ENCODE measurements at places on chromosomes 11 and 22.
A peak's percentile ranks its signal among the peaks of the same experiment; 100 is the strongest.

DNA sequence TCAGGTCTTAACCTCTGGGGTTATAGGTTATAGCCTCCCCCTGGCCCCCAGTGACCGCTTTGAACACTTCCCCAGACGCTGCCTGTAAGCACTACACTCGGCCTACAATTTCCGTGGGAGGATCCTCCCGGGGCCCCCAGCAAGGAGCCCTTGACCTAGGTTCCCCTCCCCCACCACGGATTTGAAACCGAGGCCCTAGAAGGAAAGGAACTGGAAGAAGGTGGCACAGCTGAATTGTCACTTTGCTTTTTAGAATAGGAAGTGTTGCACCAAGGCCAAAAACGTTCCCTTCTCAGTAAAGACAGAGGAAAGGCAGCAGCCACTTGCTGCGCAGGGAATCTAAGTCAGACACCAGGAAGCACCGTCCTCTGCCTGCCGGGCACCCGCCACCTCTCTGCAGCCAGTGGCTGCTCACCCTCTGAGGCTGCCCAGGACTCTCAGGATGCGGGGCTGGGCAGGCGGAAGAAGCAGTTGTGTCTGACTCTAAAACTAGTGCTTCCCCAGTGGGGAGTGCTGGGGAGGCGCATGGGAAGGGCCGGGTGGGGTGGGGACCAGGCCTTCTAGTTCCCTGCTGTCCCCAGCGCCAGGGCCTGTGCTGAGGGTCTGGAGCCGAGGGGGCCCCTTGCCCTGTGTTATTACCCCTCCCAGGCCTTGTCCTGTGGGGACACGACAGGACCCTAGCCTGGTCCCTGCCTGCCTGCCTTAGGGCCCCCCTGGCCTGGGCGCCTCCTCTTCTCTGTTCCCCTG lies 7.9 kb upstream of the FLRT1 start:
- DNase-seq, result no peak

GRCh38 chr22:38740754-38741153 lies 15.0 kb downstream of the SUN2 start:
- DNase-seq, result no peak

DNA sequence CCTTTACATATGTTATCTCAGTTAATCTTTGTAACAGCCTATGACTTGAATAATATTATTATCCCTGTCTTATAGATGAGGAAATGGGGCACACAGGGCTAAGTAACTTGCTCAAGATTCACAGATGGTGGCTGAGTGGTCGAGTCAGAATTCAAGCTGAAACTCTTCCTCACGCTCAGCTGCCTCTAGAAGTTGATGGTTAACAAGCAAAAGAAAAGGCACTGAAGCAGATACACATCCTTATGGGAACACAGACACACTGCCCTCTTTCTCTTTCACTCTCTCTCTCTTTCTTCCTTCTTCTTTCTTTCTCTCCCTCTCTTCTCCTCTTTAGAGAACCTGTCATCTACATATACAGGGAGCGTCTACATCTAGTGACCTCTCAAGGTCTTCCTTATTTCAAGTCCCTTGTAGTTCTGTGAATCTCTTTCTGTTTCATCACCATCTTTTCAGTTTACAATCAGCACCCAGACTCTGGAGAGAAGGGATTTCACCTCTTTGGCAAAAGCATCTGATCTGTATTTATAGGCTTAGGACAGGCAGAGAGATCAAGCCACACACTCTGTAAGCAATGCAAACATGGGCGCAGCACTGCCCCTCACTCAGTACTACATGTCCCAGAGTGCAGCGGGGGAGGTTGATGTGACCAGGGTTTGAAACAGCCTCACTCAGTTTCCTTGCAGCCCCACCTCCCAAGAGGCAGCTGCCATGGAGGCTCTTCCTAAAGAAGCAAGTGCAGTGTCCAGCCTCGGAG lies 75.7 kb downstream of the GRAMD1B start:
- no peak for DNase-seq

DNA sequence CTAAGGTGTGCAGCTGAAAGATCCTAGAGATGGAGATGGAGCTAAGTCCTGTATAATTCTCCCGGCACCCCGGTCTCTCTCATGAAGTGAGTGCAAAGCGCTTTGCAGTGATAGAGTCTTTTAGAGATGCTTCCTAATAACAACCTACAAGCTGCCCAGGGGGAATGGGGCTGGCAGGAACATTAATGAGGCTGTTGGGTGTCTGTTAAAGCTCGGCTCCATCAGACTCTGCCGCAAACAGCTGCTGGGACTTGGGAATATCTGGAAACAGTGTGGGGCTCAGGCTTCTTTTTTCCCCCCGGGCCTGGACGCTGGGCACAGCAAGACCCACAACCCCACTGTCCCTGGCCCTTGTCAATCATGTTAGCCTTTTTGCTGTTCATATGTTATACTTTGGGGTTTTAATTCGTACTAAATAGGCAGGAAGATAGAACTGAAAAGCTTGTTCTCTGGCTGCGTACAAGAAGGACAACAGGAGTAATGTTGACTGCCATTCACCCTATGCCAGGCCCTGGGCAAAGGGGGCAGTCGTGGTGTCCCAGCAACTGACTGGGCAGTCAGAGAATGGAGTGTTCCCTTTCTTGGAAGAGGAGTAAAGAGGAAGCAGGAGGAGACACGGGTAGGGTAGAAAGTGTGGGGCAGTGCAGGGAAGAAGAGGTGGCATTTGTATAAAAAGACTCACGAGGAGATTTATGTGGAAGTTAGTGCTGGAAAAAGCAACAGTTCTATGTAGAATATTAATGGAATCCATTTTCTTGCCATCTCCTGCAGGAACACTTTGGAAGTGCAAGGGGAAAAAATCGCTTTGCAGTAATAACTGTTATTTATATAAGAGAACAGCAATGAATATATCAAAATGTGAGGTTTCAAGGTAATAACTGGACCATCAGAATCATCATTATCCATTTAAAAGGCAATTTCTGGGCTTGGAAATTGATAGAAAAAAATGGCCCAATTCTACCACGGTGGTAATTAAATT lies 232.8 kb downstream of the GRIK4 start:
- no peak for DNase-seq

DNA sequence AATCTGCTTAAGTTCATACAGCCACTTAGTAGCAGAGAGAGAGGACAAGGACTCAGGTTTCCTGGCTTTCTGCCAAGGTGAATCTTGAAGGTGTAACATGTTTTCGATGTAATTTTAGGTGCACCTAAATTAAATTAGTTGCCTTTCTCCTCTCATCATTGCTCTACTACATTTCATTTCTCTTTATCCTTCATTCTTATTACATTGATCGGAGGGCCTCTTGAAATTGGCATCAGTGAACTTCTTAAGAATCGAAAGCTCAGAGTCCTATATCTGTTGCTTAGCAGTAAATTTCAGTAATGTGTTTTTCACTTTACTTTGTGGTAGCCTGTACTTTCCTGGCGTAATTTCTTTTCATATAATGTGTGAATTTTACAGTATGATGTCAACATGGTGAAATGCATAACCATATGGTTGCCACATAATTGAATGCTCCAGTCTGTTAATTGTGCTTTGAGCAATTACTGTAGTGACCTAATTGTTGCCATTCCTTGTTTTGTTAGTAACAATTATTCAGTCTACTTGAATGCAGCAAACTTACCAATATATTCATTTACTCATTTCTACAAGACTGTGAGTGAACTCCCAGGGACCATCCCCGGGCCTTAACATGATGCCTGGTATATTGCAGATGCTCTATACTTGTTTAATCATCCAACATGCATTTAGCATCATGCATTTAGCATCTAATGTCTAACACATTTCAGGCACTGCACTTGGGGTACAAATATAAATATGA lies 138.1 kb downstream of the MAML2 start:
- DNase-seq, result no peak

DNA sequence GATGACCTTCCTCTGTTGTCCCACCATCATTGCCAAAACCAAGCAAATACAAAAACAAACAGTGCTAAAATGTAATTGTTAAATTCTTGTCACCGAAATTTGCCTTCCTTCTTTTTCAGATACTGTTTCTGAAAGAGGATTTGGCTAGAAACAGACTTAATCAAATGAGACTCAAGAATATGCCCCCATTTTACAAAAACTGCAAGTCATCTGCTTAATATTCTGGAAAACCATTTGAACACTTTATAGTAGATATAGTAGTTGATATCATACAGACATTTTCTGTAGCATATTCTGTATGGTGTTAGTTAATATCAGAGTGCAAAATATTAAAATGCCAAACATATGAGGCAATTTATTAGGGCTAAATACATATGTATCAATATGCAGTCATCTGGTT lies 3.5 kb downstream of the OR5M1 start:
- DNase-seq, result no peak

GRCh38 chr22:41648432-41648831 lies 27.3 kb downstream of the XRCC6 start:
- no peak for DNase-seq

DNA sequence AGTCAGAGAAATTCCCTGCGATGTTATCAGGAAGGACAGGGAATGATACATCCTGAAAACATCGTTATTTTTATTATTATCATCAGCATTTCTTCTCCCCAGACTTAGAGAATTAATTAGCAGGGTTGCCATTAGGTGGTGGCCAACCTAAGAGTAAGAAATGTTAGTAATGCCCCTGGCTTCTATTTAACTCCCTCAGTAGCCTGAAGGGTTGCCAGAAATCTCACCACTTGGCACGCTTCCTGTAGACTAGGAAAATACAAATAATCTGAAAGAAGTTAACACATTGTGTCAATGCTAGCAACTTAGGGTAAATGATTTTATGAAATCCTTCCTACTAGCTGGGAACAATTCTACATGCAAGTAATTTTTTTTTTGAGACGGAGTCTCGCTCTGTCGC lies 45.5 kb downstream of the ENDOD1 start:
- no peak for DNase-seq

DNA sequence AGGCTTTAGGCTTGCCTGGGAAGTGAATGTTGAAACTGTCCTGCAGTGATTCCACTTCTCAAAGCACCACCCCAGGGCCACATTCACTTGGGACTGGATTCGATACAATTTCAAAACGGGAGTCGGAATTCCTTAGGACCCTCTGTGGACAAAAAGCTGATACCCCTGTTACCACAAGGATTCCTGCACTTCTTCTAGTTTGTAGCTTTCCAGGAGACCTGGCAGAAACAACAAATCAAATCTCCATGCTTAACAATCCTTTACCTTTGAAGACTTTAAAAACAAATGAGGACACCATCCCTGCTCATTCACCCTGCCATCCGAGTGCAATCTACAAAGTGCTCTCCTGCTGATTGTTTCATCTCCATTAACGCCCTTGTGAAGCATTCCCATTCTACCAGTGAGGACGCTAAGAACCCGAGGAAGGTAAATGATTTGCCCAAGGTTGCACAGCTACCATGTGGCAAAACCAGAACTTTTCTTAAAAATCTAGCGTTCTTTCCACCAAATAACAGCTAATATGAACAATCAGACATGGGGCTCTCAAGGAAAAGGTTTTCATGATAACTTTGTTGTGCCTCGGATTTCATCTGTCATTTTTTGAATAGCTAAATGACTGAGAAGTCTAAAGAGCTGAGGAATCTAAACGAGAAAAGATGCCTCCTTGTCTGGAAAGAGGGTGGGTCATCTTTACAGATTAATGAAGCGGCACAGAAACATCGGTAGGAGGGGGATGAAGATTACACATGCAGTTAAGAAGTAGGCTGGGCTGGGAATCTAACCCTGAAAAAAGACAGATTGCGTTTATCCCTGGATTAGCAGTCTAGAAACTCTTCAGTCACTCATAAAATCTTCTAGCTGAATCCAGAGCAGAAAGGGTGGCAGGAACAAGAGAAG lies 720 bp upstream of the MPZL2 start:
- no peak for DNase-seq

DNA sequence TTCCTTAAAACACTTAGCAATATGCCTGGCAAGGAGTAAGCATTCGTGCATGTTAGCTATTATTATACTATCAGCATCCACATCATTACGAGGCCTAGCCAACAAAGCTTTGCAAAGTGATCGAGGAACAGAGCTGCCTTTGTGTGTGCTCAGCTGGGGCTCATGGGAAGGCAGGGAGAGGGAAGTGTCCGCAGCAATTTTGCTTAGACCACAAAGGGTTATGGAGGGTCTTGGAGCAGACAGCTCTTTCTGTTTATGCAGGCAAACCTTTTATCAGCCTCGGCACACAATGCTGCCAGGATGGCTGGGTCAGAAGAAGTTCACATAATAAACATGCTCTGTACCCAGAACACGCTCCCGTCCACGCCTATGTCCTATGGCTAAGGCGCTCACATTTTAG lies 10.9 kb upstream of the DKK3 start:
- DNase-seq, result no peak

GRCh38 chr11:62383822-62384221 lies 35.0 kb upstream of the SCGB1A1 start:
- no peak for DNase-seq

- DNase-seq, result peak; percentile 15
These were observed 997 bp downstream of the TST start for GRCh38 chr22:37018086-37018814.

DNA sequence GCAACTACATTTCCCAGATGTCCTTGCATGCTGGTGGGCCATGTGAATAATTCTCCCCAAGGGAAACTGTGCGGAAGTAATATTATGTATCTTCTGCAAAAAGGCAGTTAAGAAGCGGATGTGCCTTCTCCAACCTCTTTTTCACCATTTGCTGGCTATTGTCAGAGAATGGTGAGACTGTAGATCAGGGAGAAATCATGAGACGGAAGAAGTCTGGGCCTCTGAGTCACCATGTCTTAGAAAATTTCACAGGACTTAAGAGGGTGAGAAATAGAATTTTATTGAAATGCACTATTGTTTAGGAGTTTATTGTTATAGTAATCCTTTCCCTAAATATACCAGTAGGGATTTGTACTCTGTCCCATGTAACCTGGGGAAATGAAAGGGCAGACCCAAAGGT lies 298.7 kb upstream of the ZC3H12C start:
- no peak for DNase-seq

DNA sequence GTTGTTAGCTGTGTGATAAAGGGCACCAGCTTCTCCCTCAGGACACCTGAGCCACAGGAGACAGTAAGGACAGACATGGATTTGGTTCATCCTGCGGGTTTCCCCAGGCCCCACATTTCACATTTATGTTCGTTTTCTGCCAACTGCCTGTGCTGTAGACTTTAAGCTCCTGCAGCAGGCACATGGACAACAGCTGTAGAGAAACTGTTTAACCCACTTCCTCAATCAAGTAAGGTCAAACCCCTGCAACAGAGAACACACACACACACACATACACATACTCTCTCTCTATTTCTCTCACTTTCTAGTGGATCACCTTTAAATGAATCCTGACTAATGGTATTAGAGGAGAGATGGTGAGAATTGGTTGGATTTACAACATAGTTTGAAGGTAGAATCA lies 90.7 kb downstream of the C11orf87 start:
- no peak for DNase-seq

DNA sequence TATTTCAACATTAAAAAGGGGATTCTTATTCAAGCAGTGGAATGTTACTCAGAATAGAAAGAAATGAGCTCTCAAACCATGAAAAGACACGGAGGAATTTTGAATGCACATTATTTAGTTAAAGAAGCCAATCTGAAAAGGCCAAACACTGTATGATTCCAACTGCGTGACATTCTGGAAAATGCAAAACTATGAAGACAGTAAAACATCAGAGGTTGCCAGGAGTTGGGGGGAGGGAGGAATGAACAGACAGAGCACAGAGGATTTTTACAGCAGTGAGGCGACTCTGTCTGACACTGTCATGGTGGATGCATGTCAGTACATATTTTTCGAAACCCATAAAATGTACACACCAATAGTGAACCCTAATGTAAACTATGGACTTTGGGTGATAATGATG lies 22.9 kb upstream of the THY1 start:
- DNase-seq, result no peak

Measured in CD8-positive, alpha-beta T cell (primary cell).